ENCODE measurements at places on chromosomes 7 and 10.

GRCh38 chr10:17838080-17838648 lies 29.0 kb downstream of the MRC1 start:
- DNase-seq = no peak

DNA sequence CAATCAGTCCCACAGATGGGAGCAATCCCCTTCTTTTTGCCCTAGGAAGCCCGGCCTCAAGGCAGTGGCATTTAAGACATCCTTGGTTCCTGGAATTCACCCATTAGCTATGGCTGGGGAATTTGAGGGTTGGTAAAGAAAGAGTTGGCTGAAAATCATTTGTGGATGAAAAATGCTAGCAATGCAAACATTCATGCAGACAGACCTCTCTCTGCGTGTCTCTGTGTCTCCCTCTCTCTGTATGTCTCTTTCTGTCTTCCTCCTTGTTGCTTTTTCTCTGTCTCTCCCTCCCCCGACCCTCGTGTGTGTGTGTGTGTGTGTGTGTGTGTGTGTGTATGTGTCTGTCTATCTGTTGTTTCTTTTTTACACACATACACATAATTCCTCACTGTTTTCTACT lies 19.4 kb downstream of the LDB3 start:
- DNase-seq = no peak

DNA sequence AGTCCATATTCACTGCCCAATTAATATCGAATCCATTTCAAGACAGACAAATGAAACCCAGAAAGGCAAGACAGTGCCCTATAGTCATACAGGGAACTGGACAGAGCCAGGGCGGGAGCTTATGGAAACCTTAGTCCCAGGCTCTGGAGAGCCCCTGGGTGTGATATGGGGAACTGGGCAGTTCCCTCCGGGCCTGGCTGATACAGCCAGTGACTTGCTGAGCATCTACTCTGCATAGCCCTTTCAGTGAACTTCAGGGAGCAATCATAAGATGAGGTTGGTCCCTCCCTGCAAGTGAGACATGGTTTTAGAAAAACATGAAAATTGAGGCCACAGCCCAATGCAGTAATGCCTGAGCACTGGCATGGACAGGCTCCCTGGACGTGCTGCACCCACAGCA lies 241.9 kb downstream of the GRID1 start:
- DNase-seq = no peak

GRCh38 chr10:43287056-43288007 lies 20.5 kb upstream of the RASGEF1A start:
- peak; percentile 48 for DNase-seq

DNA sequence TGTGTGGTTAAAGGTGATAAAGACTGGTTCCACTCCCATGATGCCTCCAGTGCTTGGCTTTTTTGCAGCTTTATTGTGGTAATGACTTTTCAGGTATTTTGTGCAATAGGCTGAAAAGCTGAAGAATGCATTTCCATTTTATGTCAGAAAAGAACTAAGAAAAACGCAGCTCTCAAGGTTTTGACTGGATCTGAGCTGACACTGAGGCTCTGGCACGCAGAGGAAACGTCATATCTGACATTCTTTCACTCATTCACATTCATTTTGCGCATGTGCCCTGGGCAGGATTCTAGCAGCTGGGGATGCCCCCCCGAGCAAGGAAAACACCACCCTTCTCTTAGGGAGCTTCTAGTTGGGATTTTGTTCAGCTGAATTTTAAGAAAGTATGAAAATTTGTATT lies 408.5 kb upstream of the MKI67 start:
- DNase-seq = no peak

- no peak for DNase-seq
Observed at GRCh38 chr7:36615852-36616540, 108.3 kb downstream of the AOAH start.

DNA sequence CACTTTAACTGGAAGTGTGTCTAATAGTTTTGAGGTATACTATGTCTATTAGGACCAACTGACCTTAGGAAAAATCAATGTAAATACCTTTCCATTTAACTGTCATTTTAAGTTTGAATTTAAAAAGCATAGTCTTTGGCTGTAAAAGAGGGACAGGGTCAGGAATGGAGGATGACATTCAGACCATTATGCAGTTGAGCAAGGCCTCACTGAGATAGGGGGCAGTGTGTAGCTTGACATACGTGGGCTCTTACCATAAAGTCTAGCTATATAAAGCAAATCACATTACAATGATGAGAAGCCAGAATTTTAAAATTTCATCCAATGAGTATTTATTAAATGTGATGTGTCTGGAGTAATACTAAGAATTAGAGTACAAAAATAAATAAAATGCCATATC lies 17.9 kb downstream of the PALS2 start:
- no peak for DNase-seq

DNA sequence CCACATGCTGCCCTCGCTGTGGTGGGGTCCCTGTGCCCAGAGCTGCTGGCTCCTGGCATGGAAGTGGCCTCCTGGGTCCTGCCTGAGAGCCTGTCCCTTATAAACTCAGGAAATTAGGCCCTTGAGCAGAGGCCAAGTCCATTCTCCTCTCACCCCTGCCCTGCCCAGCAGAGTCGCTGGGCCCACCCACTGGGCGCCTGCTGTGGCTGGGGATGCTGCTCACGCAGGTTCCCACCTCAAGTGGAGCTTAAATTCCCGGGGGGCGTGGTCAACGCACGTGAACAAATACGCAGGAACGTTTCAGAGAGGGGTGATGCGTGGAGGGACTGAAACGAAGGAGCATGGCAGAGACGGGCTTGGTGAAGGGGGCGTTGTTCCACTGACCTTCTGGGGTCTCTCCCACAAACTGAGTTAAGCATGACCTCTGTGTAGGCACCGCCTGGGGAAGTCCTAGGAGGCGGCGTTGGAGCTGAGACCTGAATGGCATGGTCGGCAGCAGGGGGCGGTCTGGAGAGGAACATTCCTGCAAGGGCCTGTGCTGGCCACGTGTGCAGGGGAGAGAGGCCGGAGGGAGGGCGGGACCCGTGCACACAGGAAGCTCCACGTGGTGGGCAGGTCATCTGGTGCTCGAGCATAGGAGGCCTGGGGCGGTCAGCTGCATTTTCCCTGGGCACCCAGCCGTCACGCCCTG lies 27.9 kb downstream of the FAM20C start:
- no peak for DNase-seq

DNA sequence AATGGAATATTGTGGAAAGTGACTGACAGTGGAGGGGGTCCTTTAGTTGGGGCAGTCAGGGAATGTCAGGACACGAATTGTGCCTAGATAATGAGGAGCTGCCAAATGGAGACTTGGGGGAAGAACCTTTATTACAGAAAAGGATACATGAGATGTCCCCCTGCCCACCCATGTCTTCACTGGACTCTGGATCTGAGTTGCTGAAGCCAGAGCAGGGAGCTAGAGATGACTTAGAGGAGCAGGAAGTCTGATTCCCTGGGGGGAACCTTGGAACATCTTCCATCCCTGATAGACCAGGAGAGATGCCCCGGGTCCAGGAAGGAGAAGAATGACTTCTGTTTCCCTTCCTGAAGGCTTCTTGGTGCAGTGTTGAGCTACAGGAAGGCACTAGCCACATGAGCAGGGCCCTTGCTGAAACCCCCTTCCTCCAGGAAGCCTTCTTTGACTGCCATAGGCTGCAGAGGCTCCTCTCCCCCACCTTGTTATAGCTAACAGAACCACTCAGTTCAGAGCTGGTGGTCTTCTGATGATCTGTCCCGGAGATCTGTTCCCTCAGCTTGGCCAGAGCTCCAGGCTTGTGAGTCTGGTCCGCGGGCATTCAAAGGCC lies 747 bp upstream of the NEURL1 start:
- DNase-seq = no peak
